ENCODE measurements at places on chromosomes 7 and 10.

GRCh38 chr7:124697746-124698145, 67.8 kb downstream of the GPR37 start:
- no peak for DNase-seq

DNA sequence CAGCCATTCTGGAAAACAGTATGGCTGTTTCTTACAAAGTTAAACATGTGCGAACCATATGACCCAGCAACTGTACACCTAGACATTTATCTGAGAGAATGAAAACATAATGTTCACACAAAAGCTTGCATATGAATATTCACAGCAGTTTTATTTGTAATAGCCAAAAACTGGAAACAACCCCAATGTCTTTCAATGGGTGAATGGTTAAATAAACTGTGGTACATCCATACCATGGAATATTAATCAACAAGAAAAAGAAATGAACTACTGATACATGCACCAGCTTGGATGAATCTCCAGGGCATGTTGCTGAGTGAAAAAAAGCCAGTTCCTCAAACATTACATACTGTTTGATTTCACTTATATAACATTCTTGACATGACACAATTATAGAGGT, 37.3 kb downstream of the LEP start:
- no peak for DNase-seq

DNA sequence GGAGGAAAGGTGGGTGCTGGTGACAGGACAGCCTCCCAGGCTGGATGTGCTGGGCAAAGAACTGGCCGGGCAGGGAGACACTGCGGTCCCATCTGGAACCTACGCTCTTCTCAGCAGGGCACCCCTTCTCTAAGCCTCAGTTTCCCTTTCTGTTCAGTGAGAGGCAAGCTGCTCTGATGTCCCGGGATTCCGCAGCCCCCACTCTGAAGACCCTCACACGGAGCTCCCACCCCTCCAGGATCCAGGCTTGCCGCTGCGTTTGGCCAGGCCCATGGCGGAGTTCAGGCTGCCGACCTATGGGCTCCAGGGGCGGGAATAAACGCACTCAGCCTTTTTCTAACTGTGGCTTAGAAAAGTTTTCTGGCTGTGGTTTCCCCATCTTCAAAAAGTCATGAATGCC, 10.2 kb upstream of the INTS1 start:
- DNase-seq: no peak

GRCh38 chr10:130769146-130770017, 542.1 kb downstream of the TCERG1L start:
- no peak for DNase-seq

DNA sequence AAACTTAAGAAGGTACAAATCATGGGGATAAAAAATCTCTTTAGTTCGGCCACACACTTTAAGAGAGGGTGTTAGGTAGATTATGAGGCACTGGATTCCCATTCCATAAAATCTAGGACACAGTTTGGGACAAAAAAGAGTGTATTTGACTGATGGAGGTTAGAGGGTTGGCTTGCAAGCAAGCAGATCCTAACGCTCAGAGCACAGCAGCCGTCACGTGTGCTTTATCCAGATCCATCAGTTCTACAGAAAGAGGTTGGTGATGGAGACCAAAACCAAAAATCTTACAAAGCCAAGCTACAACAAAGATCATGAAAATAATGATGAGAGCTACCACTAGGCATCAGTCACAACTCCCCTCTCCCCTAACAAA, 549.4 kb downstream of the TNS3 start:
- DNase-seq: no peak

DNA sequence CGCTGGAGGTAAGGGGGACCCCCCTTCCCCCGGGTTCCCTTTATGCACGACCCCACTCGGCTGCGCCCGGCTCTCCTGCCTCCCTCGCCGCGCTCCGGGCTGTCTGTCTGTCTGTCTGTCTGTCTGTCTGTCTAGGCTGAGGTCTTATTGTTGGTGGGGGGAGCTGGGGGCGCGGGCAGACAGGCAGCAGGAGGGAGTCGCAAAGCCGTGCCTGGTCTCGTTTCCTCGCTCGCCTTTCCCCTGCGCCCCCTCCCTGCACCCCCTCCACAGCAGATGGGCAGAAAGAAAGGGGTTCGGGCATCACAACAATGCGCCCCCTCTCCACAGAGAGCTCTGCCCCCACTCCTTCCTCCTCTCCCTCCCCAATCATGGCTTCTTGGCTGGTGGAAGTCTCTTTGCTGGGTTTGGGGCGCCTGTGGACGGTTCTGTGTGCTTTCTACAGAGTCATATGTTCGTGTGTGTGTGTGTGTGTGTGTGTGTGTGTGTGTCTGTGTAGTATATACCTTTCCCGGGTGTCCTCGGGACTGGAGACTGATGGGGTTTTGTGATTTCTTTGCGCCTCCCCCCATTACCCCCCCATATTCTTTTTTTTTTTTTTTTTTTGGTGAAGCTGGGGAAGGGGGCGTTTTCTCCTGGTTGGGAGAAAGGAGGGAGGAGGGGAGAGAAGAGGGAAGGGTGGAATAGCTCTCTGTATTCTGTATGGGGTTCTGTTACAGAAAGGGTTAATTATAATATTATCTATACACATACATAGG, 1.9 kb downstream of the AUTS2 start:
- DNase-seq: no peak

GRCh38 chr7:30750683-30751650, 968 bp upstream of the INMT start:
- DNase-seq: no peak

DNA sequence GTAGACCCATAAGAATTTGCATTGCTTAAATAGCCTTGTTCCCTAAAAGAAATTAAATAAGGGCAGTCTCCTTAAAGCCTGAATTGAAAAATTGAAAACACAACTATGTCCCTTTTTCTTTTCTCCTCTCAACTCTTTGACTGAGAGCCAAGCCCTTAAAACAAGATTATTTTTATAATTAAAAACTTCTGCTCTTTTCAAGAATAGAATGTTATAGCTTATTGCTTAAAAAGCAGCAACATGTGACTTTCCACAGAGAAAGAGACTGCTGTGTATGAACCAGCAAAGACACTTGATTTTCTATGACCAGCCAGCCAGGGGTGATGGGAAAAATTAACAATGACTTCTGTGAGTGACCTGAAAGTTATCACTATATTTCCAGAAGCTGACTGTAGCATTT, 295.2 kb upstream of the CELF2 start:
- no peak for DNase-seq

DNA sequence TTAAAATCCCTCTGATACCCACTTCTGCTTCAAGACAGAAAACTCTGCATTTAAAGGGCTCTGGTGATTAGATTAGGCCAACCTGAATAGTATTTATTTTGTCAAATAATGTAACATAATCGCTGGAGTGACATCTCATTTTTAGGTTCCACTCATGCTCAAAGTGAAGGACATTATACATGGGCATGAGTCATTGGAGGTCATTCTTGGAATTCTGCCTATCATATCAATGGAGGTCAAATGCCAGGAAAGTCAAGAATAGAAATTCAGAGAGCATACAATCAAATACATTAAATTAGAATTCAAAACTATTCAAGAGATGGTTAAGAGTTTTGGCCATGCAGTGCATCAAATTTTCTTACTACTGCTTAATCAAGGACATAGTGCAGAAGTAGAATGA, 50.8 kb upstream of the PRSS1 start:
- DNase-seq: no peak

- DNase-seq: peak; percentile 8
These were observed 383 bp downstream of the MARVELD1 start for GRCh38 chr10:97713826-97714400.

DNA sequence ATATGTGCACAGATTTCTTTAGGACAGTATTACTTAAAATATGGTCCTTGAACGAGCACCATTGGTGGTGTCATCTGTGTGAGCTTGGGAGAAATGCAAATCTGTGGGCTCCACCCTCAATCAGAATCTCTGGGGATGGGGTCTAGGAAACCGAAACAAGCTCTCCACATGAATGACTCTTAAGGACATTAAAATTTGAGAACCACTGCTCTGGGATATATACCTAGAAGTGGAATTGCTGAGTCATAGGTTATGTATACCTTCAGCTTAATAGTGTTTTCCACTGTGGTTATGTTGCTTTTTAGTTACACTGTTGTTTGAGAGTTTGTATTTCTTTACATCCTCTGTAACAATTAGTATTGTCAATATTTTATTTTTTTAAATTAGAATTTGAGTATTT, 24.0 kb downstream of the ZNRF2 start:
- no peak for DNase-seq

DNA sequence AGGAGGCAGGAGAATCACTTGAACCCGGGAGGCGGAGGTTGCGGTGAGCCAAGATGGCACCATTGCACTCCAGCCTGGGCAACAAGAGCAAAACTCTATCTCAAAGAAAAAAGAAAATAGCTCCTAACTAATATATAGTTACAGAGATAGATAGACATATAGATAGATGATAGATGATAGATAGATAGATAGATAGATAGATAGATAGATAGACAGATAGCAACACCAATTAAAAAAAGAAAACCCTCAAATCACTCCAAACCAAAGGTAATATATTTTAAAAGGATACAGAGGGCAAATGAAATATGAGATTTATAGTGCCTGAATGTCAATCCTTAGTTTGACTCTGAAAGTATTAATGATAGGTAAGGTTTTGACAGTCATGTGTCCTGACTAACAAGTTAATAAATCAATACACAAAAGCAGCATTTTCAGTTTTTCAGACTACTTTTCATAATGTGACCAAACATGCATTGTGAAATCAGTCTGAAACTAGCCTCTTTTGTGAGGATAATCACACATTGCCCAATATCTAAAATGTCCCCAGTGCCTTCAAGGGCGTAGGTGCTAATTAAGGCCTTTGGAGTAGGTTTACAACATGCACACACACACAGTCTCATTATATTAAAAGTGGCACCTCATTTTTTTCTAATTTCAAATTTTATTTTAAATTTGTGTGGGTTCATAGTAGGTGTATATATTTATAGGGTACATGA, 61.2 kb downstream of the BPGM start:
- DNase-seq: no peak

DNA sequence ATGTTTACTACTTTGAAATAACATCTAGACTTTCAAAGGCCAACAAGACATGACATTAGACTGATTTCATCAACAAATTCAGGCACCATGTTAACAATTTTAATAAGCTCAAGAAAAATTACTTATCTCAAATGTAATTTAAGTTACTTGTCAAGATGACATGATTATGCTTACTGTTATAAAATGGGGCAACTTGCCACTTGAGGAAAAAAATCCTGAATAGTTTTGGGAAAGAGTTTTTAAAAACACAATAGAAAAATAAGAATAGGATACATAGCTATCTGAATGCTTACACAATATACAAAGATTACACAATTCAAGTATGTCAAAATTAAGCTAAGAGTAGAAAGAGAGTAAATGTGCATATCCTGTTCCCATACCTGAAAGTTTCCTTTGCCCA, 85.4 kb downstream of the RNF32 start:
- no peak for DNase-seq

GRCh38 chr10:7534480-7534852, 123.6 kb upstream of the SFMBT2 start:
- DNase-seq: no peak

DNA sequence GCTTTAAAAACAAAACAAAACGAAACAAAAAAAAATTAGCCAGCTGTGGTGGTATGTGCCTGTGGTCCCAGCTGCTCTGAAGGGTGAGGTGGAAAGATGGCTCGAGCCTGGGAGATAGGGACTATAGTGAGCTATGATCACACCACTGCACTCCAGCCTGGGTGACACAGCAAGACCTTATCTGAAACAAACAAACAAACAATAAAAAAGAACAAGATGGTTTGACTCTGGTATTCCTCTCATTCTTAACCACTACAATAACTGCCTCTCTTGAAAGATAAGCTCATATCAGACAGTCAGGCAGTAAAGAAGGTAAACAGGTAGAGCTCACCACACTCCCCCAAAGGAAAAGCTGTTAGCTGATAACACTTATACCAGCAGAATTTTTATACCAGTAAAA, 14.1 kb upstream of the DUSP5 start:
- no peak for DNase-seq

- no peak for DNase-seq
These were observed 933 bp downstream of the MDFIC start for GRCh38 chr7:114922652-114923402.

DNA sequence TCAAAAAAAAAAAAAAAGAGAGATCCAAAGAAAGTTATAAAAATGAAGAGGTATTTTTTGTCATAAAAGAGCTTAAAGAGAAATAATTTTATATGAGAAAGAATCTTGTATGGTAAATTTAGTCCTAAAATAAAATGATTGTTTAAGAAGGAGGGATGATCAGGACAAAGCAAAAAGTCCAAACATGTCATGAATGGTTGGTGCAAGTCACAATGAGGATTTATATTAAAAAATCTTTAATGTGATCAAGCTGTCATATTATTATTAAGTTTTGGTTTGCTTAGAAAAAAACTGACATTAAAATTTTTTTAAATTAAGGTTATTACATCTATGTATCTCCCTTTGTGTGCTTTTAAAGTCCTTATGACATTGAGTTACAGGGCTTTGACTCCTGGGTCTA, 220.4 kb downstream of the TMEM26 start:
- DNase-seq: no peak

DNA sequence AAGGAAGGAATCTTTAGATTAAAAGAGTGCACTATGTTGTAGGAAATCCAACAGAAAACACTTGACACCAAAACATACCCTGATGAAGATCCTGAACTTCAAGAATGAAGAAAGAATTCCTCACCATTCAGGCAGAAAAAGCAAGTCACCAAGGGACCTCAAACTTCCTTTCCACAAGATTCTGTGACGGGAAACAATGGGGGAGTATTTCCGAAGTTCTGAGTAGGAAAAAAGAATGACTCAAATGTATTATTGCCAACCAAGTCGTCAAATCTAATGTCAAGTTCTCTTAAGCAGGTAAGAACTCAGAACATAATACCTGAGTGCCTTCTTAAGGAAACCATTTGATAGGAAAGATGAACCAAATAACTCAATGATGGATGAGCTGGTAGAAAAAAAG, 44.7 kb upstream of the MTURN start:
- DNase-seq: no peak

DNA sequence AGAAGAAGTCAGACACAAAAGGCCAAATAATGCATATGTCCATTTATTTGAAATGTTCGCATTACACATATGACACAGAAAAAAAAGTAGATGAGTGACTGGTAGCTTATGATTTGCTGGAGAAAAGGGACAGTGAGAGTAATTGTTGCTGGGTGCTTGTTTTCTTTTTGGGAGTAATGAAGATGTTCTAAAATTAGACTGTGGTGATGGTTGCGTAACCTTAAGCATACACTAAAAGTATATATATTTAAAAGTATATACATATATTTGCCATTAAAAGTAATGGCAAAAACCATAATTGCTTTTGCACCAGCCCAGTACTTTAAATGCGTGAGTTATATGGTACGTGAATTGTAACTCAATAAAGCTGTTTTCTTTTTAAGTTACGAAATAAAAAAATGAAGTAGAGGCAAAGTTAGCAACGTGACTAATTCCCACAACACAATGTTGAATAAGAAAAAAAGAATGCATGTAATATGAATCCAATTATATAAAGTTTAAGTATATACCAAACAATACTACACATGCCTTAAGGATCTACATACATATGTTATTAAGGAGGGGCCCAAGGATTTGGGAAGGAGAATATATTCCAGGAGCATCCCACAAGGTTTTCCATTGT, 360.4 kb upstream of the CELF2 start:
- DNase-seq: no peak

- no peak for DNase-seq
These were observed 111.6 kb downstream of the ARHGAP22 start for GRCh38 chr10:48493083-48493871.

GRCh38 chr7:38507384-38507783, 123.8 kb downstream of the AMPH start:
- no peak for DNase-seq
